Non-pigmented ciliary epithelial cell (primary cell): ENCODE measurements at places on chromosomes 16 and 17.

DNA sequence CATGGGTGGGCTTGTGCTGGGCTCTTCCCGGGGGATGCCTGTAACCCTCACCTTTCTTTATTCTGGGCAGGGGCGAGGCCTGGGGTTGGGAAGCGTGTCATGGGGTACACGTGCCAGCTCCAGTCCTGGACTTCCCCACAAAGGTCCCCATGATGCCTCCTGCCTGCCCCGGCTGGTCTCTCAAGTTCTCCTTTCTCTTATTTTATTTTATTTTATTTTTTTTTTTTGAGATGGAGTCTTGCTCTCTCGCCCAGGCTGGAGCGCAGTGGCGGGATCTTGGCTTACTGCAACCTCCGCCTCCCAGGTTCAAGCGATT, 8.6 kb downstream of the ATP2A3 start:
- no peak for DNase-seq

DNA sequence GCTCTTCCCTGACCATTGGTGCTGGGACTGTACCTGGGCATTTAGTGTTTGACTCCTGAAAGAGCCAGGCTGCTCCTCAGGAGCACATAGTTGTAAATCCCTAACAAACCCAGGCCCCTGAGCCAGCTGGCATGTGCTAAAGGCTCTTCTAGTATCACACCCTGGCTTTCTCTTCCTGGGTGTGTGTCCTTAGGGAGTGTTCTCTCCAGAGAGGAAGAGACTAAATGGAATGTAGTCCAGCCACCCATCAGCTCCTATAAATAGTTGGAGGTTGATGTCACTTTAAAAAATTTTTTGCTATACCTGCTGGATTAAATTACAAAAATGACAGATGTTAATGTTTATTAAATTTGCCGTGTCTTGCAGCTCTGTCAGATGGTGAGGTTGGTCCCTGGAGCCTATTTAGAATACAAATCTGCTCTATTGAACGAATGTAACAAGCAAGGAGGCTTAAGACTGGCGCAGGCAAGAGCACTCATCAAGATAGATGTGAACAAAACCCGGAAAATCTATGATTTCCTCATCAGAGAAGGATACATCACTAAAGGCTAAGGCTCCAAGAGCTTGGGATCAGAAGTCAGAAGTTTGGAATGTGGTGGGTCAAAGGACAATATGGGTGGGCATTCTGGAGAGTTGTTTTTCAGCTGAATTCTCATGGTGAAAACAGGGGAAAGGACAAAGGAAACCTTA, 13.1 kb upstream of the DUSP14 start:
- no peak for DNase-seq

- no peak for DNase-seq
These were observed 1.8 kb upstream of the UBTF start for GRCh38 chr17:44221084-44221861.

GRCh38 chr16:54346041-54346440, 59.5 kb upstream of the IRX3 start:
- DNase-seq = no peak

GRCh38 chr17:43070257-43070656, 45.2 kb downstream of the RND2 start:
- no peak for DNase-seq

DNA sequence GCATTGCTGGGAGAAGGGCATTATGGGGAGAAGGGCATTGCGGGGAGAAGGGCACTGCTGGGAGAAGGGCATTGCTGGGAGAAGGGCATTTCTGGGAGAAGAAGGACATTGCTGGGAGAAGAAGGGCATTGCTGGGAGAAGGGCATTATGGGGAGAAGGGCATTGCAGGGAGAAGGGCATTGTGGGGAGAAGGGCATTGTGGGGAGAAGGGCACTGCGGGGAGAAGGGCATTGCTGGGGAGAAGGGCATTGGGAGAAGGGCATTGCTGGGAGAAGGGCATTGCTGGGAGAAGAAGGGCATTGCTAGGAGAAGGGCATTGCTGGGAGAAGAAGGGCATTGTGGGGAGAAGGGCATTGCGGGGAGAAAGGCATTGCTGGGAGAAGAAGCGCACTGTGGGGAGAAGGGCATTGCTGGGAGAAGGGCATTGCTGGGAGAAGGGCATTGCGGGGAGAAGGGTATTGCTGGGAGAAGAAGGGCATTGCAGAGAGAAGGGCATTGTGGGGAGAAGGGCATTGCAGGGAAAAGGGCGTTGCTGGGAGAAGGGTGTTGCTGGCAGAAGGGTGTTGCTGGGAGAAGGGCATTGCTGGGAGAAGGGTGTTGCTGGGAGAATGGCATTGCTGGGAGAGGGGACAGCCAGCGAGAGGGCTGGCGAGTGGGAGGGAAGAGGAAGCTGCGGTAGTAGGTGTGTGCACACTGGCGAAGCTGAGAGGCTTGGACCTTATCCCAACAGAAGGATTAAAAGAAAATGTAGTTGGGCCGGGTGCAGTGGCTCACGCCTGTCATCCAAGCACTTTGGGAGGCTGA, 4.6 kb upstream of the PYDC1 start:
- no peak for DNase-seq

GRCh38 chr17:39126436-39126835, 25.0 kb downstream of the PLXDC1 start:
- DNase-seq = no peak

DNA sequence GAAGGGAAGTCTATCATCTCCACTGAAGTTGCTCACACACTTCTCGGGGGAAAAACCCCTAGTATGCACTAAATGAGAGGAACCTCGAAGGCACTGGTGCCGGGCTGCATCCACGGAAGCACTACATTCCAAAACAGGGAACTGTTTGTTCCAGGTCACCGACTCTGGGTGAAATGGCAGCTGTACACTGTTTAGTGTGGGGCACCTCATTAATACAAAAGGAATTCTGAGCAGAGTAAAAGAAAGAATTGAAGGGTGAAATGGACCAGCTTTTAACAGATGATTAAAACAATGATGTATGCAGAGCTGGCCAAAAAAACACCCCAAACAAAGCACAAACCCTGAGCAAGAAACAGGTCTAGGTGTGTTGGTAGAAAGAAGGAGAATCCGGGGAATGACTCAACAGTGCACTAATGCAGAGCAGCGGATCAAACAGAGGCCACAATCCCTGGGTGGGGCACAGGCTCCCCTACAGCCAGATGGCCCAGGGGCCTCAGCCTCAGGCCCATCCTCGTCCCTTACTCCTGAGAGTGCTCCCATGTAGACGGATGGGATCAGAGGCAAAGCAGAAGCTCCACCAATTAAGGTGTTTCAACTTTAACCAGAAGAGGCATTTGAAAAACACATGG, 161.5 kb downstream of the ZFHX3 start:
- no peak for DNase-seq

DNA sequence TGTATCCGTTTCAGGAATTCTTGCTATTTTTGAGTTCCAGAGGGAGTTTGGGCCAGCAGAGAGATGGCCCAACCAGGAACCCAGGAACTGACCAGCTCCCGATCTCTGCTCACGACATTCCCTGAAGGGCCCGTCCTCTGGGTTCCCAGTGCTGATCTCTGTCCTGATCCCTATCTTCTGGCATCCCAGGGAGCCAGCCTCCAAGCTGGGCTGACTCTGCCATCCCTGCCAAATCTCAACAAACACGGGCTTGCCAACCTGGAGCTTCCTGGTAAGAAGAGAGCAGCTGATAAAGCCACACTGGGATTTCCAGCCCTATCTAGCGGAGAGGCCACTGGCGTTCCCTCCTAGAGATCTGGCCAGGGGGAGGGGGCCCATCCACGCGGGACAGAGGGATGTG, 16.2 kb downstream of the GPRC5B start:
- no peak for DNase-seq

DNA sequence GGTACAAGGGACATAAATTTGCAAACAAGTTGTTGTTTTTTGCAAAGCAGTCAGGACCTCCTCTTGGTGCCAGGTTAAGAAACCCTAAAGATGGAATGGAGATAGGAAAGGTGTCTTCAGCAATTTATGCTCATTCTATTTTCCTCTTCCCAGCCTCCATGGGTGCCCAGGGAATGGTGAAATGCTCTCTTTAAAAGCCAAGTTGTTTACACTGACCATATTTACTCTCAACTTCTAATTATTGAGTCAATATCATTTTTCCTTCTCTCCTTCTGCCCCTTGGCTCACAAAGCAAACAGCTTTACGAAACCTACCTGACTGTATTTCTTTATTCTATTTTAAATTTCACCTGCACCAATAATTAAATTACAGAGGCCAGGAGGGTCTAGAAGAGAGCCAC, 138.5 kb upstream of the IRX3 start:
- no peak for DNase-seq

DNA sequence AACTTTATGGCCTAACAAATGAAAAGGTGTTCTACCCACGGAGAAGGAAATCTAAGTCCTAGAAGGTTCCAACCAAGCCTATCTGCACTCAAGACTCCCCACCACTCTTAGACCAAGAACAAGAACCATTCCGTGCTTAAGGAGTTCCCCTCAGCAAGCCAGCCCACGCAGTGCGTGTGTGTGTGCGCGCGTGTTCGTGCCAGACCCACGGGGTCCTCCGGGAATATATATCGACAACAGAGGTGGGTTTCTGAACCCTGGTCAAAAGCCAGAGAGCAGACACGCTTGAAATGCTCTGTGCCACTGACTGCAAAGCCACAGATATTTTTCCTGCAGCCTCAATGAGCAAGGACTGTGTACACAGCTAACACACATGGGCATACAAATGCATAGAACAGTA, 70.7 kb downstream of the SLC39A11 start:
- no peak for DNase-seq

DNA sequence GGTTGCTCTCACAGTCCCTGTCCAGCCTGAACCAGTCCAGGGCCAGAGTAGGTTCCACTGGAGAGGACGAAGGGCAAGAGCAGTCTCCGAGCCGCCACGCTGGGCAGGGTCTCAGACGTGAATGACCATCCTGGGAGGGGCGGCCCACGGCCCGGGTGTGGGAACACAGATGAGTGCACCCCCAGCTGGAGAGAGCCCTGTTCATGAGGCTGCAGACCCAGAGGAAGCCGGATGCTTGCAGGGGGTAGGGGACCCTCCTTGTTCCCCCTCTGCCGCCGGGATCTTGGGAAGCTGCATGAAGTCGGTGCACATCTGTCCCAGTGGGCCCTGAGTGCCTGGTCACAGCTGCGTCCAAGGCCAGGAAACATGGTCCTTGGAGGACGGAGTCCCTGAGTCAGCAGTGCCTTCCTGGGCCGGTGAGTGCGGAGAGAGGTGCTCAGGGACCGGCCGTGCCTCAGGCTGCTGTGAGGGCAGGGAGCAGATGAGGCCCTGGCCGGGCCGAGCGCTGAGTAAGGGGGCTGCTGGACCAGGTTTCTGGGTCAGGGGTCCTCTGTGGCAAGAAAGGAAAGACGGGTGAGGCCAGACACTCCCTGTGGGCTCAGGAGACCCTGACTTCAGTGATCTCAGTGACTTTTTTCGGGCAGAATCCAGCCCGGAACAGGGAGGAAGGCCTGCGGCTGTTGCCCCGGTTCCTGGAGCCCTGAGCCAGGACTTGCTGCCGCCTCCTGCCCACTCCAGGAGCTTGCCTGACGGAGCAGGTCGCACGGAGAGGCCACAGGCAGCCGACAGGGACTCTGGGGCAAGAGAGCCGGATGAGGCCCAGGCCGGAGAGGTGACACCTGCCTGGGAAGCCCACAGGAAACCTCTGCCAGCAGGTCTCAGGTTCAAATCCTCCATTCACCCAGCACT, 45.8 kb downstream of the ACTG1 start:
- DNase-seq = no peak

GRCh38 chr16:84169765-84170310, 17.0 kb downstream of the TAF1C start:
- DNase-seq = no peak

- DNase-seq = no peak
These were observed 76.9 kb downstream of the TEX14 start for GRCh38 chr17:58614859-58615459.

- DNase-seq = no peak
These were observed 160.9 kb upstream of the TOX3 start for GRCh38 chr16:52707676-52708337.

DNA sequence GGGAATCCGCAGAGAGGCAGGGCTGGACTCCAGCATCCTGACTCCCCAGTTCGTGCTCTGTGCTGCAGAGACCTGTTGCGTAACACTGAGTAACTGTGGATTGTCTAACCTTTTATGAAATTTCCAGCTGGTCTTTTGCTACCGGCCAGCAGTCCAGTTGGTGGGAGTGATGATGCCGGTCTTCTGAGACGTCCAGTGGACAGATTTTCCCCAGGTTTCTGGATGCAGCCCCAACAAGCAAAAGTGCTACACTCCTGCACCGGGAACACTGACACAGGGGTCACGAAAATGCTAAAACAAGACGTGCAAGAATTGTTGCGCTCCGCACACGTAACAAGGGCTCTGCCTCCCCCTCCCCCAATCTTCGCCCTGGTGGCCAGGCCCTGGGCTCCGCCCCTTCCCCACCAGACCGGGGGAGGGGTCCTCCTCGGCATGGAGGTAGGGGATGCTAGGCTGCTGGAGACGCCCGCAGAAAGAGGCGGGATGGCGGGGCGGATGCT, 701 bp upstream of the MRC2 start:
- DNase-seq = peak; percentile 60

DNA sequence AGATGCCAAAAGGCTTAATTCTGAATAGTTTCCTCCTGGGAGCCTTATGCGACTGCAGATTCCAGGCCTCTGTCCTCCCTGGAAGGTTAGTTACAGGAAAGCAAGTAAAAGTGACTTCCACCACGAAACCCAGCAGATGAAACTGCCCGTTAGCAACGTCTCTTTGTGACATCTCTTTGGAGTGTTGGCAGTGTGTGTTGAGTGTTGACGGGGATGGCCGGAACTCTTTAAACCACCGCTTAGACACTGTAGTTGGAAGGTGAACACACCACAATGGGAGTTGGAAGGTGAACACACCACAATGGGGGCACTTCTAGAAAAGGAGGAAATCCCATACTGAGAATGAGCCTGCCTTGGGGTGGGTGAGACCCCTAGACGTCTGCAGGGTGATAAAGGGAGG, 858 bp downstream of the SKAP1 start:
- DNase-seq = no peak

- no peak for DNase-seq
These were observed 7.1 kb upstream of the SPNS3 start for GRCh38 chr17:4426499-4427208.

DNA sequence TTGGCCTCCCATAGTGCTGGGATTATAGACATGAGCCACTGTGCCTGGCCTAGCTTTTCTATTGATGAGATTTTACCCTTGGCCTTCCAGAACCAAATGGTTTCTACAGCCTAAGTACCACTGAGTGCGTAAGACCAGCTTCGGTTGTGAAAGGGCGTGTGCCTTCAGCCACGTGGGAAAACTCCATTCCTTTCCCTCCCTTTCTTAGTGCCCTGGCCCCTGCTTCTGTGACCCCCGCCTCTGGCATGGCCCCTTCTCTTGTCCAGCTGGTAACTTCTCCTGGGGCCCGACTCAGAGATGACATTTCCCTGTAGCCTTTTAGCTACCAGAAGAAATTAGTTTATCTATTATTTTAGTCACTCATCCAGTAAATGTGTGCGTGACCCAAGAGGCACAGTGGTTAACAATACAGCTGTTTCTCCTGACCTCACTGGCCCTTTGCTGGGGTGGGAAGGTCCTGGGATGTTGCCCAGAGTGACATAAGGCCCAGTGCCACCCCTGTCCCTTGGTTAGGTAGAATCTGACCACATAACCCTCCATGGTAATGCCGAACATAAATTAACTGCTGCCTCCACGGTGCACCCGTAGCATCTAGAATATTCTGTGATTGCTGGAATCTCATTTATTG, 97.3 kb downstream of the PLCG2 start:
- DNase-seq = no peak
